ENCODE measurements at places on chromosomes 4 and X. TPM values are rescaled to one million over a fixed set of nuclear protein-coding genes. Genes with fewer than 3 reads are reported as not detected.

DNA sequence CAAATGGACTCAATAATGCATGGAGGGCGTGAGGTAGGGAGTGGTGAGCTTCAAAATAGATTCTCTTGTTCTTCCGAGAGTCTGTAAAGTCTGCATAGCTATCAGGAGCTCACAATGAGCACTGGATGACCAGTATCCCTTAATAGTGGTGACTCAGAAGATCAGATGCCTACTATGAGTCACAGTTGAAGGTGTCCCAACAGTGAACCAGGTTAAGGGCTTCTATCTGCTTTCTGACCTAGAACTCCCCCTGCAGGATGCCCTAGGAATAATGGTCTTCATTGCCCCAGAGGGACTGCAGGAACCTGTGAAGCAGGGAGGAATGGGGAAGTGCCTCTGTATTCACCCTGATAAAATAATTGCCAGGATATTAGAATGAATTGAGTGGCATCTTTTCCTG lies 22.1 kb downstream of the DGKK start:
- DNase-seq: no peak

DNA sequence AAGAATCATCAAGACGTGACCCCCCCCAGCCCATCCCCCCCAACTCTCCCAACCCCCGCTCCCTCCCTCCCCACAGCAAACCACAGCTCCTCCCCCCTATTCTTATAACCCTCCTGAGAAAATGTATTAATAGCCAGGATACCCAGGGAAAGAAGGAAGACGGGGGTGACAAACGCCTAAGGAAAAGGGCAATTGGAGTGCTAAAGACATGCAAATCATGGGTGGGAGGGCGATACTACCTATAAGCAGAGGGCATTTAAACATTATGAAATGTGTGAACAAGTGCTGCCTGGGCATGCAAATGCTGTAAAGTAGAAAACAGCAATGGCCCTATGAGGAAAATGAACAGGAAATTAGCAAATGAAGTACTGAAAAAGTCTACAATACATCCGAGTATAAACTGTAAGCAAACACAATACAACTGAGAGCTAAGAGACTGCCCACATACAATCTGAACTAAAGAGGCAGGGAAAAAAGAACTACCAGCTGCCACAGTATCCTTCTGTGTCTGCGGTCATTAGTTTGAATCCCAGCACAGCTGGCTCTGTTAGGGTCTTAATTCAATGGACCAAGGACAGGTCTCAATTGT lies 2.4 kb downstream of the CXXC4 start:
- DNase-seq: no peak

GRCh38 chr4:1544861-1545281 lies 138.6 kb upstream of the NKX1-1 start:
- DNase-seq: no peak

GRCh38 chrX:149213264-149213663 lies 291.8 kb downstream of the IDS start:
- no peak for DNase-seq

DNA sequence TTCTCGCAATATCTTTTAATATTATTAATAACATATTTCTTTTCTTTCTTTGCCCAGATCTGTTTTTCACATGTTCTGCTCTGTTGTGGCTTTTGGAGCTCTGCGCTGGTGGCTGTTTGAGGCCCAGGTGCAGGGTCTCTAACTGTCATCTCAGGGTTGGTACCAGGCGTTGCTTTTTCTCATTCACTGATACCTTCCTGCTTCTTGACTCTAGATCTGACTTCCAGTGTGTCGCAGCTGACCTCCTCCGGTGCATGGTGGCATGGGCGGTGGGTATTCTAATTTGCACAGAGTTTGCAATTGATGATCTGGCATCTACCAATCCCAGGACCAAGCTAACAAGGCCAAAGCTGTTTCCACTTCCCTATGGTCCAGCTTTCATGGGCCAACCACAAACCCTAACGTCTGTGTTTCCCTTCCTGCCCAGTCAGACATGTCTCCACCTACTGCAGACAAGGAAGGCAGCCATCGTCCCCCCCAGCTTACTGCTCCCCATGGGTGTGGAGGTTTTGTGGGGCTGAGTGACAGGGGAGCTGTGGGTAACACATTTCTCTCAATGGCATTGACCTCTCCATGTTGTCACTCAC lies 25.2 kb downstream of the LETM1 start:
- DNase-seq: no peak

DNA sequence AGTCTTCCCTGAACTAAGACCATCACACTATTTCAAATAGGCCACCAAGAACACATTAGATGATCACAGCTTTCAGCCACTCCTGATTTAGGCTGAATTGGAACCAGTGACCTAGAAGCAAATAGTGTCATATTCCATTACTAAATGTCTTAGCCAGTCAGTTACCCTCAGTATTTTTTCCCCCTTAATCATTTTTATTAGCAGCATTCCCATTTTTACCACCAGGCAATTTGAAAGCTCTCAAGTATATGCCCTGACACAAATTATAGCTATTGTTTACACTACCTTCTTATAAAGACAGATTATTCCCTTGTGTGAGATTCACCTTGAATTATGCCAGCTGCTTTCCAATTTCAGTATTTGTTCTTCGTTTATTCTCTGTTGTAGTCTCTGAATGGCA lies 1146.9 kb downstream of the PDHA2 start:
- no peak for DNase-seq

GRCh38 chrX:69163936-69164741 lies 1.1 kb downstream of the PJA1 start:
- DNase-seq: no peak

- DNase-seq: no peak
These were observed 33.1 kb downstream of the TSPAN7 start for GRCh38 chrX:38594434-38594833.

- no peak for DNase-seq
These were observed 70.8 kb downstream of the ANXA10 start for GRCh38 chr4:168163106-168163505.

DNA sequence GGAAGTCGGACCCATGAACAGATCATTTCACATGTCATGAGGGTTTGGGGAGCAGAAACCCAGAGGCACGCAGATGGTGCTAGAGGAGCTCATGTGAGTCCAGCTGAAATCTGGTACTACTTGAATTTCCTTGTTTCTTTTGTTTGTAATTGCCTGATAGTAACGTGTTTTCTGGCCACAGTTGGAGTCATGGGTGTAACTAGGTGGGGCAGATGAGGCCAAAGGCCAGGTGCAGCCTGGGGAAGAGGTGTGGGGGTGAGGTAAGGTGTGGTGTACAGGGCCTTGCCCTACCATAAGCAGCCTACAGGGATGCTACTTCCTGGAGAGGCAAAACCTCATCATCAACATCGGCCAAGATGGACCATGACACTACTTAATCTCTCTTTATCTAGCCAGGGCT lies 271.4 kb downstream of the PTTG2 start:
- DNase-seq: no peak

- DNase-seq: no peak
These were observed 241.3 kb downstream of the NR3C2 start for GRCh38 chr4:148200960-148201359.

GRCh38 chr4:19924761-19925160 lies 326.9 kb upstream of the SLIT2 start:
- DNase-seq: no peak

DNA sequence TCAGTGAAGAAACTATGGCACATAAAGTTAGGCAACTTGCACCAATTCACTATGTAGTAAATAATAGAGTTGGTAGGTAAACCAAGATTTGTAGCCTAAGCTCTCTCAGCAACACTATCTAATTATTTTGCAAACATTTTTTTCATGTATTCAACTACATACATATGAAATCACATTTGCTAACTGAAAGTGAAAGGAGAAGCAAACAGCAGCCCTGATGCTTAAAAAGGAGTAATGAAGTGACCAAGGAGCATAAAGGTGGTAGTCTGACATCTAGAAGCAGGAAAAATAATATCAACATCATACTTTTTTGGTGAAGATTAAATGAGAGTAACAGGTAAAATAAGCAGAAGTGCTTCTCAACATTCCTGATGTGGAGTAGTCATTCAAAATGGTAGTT lies 603.7 kb downstream of the GRXCR1 start:
- no peak for DNase-seq

GRCh38 chr4:25377572-25378436 lies 741 bp downstream of the ANAPC4 start:
- DNase-seq: no peak

- no peak for DNase-seq
These were observed 178.0 kb downstream of the PPP3CA start for GRCh38 chr4:101169044-101170014.

- no peak for DNase-seq
These were observed 245.3 kb upstream of the PITX2 start for GRCh38 chr4:110867981-110868720.

GRCh38 chr4:8695237-8696219 lies 103.0 kb downstream of the CPZ start:
- no peak for DNase-seq

DNA sequence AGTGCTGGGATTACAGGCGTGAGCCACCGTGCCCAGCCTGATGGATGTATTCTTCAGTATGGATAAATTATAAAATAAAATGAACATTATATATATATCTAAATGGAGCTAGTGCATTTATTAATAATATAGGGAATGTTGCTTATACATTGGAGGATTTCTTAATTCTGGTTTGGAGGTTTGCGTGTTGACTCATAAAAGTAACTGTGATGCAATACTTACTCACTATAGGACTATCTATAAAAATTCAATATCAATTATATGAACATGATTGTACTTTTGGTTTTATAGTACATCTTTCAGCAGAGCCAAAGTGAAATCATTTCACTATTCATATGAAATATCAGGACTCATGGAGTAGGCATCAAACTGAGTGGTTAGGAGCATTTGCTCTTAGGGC lies 3.2 kb upstream of the AREG start:
- no peak for DNase-seq

CCDC149 gene
- total RNA-seq: 17.4 TPM

PLAC8 gene
- 4.0 TPM for total RNA-seq

STARD8 gene
- total RNA-seq: 6.5 TPM

MAGEA8 gene
- total RNA-seq: not detected

CXorf65 gene
- not detected for total RNA-seq

GPR34 gene
- 27.5 TPM for total RNA-seq

GLRB gene
- total RNA-seq: 8.9 TPM

PTCHD1 gene
- 6.0 TPM for total RNA-seq
